ENCODE measurements at places on chromosomes 4 and X.
A peak's percentile ranks its signal among the peaks of the same experiment; 100 is the strongest.

DNA sequence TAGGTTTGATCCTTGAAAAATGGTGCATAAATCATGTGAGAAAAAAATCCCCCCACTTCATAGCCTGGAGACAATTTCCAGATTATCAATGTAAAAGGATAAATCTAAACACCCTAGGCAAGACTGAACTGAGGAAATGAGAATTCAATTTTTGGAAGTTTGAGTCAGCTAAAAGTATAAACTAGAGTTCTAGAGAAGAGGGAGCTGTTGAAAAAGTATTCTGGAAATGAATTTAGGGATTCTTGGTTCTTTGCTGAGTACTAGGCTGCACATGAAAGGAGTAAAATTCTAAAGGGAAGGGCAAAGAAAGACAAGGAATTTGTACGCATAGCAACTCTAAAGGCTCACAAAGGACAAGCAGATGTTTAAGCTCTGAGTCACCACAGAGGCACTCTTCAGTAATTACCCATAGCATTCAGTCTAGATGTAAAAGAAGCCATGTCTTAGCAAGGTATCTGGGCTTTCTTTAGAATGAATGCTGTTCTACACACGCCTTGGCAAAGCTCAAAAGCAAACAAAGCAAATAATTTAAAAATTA, 896.5 kb downstream of the PDHA2 start:
- DNase-seq = no peak

- no peak for DNase-seq
Measured at GRCh38 chr4:37797374-37797773, 29.1 kb upstream of the PGM2 start.

GRCh38 chrX:70025464-70025863, 24.3 kb downstream of the AWAT2 start:
- DNase-seq = no peak

DNA sequence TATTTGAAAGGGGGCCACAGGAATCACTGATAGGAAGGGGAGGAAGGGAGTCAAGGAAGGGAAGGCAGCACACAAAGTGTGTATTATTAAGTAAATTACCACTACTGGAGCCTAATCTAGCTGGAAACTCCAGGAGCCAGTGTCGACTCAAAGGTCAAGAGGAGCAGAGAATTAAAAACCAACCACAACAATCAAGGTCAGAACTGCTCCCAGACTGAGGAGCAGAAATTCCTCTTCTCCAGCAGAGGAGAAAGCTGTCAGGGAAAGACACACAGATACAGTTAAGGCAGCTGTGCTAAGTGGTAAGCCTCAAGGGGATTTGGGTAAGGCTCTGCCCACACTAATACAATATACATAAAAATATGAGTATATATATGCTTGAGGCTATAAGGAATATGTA, 87.5 kb upstream of the PTPN13 start:
- DNase-seq = no peak

DNA sequence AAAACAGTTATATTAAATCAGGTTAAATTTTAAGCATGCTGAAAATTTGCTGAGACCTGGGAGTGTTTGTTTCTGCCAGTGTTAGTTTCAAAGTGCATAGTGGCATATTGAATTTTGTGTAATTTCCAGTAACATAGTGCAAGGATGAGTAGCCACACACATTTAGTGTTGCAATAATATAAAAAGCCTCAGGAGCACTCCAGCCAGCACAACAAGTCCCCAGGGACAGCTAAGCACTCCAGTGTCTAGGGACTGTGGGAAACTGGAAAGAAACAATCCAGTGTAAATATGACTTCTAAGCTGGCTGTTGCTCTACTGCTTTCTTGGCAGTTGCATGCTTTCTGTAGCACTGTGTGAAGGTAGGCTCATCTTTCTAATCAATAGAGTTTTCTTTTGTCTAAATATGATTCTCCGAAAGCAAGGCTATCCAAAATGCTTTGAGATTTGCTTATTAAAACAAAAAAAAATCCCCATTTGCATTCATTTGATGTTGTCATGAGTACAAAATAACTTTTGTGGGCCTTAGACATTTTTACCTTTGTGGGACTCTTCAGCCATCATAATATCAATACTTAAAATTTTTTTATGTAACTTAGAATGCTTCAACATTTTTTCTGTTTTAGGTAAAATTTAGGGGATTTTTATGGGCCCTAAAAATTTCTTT, 24.2 kb upstream of the CXCL2 start:
- no peak for DNase-seq

GRCh38 chrX:12240491-12240890, 102.2 kb downstream of the FRMPD4 start:
- DNase-seq = no peak

GRCh38 chr4:86919561-86920223, 15.1 kb upstream of the AFF1 start:
- DNase-seq = no peak

DNA sequence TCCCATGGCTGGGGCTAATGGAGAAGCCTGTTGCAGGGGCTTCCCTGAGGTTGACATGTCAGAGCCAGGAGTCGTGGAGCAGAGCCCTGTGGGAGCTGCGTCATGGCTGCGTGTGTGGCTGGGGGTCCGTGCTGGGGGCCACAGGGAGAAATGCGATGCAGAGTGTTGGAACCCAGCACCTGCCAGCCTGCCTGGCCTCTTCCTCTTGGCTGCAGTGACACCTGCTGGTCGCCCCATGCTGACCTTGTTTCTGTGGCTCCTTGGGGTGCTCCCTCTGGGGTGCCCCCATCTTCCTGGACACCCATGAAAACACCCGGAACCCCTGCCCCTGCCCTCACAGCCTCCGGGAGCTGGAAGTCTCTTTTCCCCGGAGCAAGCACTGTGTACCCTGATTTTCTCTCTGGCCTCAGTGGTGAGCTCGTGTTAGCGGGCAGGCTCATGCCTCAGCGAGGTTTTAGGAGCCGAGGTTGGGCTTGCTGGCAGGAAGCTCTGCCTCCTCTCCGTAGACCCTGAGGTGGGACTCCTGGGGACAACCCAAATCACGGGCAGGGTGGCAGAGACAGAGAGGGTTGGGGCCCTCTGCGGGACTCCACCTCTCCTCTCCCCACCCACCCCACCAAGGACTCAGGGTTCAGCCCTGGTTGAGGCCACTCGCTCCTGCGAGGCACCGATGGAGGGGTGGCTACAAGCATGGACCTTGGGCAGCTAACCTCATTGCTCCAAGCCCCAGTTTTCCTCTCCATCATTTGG, 103.7 kb downstream of the SORCS2 start:
- DNase-seq = peak; percentile 48

DNA sequence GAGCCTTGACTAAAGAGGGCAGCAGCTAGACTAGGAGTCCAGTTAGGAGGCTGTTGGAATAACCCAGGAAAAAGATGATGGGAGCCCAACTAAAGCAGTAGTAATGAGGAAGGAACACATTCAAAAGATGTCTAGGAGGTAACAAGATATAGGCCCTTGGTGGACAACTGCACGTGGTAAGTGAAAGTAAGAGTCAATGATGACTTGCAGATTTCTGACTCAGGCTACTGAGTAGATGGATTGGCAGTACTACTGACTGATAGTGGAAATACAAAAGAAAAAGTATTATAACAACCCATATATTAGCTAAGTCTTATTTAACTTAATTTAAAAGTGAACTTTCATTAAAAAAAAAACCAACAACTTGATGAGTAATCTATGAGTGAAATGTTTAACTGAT, 74.0 kb downstream of the PAK3 start:
- DNase-seq = no peak

- no peak for DNase-seq
Measured at GRCh38 chr4:165201806-165202205, 5.6 kb upstream of the KLHL2 start.

DNA sequence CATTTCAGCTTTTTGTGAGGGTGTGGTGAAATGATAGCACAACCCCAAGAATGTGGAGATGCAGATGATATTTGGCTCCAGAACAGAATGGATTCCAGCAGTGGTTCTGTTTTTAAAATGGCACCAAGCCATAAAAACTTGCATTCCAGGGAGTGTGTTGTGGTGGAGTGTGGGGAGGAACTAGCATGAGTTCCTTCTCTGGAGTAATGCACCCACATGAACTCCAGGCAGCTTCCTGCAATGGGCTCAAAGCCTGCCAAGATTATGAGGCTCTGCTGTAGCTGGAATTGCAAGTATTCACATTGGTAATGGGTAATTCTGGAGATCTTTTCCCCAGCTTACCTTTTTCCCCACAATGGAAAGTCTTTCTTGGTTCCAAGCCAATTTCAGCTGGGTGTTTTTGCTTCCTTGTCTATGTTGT, 161.4 kb downstream of the RAB28 start:
- DNase-seq = no peak

GRCh38 chr4:165210566-165210965, 3.2 kb downstream of the KLHL2 start:
- no peak for DNase-seq

DNA sequence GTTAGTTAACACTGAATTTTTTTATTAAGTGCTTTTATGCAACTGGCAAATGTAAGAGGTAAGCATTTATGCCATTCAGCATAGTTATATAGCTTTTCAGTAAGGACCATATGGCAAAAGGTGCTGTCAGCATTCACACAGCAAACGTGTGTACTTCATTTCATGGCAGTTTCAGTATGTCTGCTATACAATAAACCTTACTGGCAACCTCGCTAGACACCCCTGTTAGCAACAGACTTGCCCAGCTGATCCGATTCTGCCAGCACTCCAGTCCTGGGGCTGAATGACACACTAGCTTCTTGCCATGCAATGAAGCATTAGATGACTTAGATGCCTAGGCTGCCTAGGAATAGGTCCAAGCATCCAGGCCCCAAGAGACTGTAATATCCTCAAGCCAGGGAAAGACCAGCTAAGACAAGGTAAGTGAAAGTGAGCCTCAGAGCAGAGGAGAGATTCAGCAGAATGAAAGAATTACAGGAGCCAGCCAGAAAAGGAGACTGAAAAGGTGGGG, 47.3 kb upstream of the DOCK11 start:
- DNase-seq = no peak

GRCh38 chrX:345020-345925, 26.7 kb upstream of the GTPBP6 start:
- no peak for DNase-seq

DNA sequence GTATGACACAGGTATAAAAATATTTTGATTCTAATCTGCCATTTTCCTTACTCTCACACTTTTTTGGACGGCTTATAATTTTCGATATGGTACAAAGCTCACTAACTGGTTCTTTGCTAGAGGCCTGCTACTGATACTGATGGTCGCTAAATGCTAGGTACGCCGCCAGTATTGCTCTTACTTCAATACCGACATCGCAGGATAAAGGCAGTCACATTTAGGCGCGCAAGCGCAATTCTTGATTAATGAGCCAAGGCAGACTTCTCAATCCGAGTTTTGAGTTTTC, 557 bp upstream of the USP38 start:
- DNase-seq = no peak

- DNase-seq = no peak
Measured at GRCh38 chr4:40264497-40264896, 67.7 kb downstream of the RHOH start.

GRCh38 chr4:78120144-78120880, 63.2 kb downstream of the FRAS1 start:
- no peak for DNase-seq

DNA sequence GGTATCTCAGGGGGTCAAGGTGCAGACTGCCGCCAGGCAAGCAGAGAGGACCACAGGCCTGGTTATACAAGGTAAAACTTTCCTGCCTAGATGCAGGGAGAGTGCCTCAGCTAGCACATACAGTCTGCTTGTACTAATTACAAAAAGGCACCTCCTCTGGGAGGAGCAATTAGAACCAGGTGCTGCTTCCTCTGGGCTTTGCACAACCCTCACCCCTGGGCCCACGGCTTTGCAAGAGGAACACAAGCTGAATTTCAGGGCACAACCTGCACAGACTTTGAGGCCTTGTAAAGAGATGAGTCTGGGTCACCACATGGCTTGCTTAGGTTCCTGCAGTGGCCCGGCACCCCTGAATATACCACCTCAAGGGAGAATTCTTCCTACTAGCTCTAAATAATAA, 9.2 kb upstream of the CITED1 start:
- DNase-seq = no peak

DNA sequence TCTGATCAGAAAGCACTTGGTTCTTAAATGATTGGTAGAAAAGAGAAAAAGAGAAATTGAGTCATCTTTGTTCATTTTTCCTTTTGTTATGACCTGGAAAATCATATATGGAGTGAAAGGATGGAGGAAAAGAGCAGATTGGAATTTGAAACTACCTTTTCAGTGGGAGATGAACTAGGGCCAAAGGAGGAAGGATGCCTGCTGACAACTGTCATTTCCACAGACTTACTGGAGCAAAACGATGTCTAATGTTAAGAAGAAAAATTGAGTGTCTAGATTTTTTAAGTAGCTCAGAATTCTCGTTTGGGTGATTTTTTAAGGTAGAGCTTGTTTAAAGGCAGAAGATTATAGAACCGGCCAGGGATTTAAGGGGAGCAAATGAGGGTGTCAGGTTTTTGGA, 144.6 kb upstream of the KCNIP4 start:
- DNase-seq = no peak

DNA sequence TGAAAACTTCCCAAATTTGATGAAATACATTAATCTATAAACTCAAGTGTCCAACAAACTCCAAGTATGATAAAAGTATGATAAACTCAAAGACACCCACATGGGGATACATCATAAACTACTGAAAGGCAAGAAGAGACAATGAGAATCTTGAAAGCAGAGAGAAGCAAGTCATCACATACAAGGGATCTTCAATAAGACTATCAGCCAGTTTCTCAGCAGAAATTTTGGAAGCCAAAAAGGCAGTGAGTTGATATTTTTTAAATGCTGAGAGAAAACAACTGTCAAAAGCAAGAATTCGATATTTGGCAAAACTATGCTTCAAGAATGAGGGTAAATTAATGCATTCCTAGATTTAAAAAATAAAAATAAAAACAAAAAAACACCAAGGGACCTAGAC, 16.5 kb downstream of the PDCL2 start:
- no peak for DNase-seq

DNA sequence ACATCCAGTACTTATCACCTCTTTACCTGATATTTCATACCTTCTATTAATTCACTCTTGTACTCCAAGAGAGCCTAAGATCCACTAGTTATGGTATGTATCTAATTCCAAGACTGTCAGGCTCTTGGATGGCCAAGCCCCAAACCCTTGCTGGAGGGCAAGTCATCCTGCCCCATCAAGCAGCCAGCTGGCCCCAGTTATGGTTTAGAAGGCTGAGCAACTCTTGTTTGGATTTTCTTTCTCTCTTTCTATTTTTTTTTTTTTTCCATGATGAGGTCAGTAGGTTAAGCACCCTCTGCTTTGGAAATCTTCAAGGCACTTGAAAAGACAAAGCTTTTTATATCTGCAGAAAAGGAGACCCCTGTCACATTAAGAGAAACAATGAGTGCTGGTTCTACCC, 10.9 kb upstream of the FGF16 start:
- DNase-seq = no peak

GRCh38 chr4:186032259-186032658, 36.7 kb upstream of the TLR3 start:
- DNase-seq = no peak

GRCh38 chr4:113122066-113122465, 72.6 kb downstream of the ANK2 start:
- DNase-seq = no peak

- no peak for DNase-seq
Measured at GRCh38 chr4:54213001-54213400, 16.1 kb upstream of the PDGFRA start.

- no peak for DNase-seq
Measured at GRCh38 chr4:5409972-5410618, 298.3 kb downstream of the EVC2 start.

GRCh38 chrX:134373736-134374135, 86.2 kb upstream of the HPRT1 start:
- DNase-seq = no peak
